Foreskin keratinocyte (primary cell): ENCODE measurements at places on chromosomes 5 and 9. TPM values are rescaled to one million over a fixed set of nuclear protein-coding genes. Genes with fewer than 3 reads are reported as not detected.

ALDH7A1 gene
- polyA plus RNA-seq: 112 and 123 TPM in 2 replicates

PCDHB5 gene
- 0.03 TPM in 1 of 2 replicates, not detected in the other for polyA plus RNA-seq

IL7R gene
- 1.2 and 2.1 TPM in 2 replicates for polyA plus RNA-seq

LVRN gene
- 0.01 and 0.07 TPM in 2 replicates for polyA plus RNA-seq

CCDC192 gene
- polyA plus RNA-seq: not detected in 2 replicates

SNX24 gene
- 20.2 and 24.4 TPM in 2 replicates for polyA plus RNA-seq

IFNB1 gene
- not detected in 2 replicates for polyA plus RNA-seq

GABRA1 gene
- not detected in 2 replicates for polyA plus RNA-seq

ARL14EPL gene
- polyA plus RNA-seq: not detected in 2 replicates

TRIM36 gene
- 0.32 and 0.50 TPM in 2 replicates for polyA plus RNA-seq

HTR1A gene
- not detected in 2 replicates for polyA plus RNA-seq

SLIT3 gene
- 3.9 and 4.9 TPM in 2 replicates for polyA plus RNA-seq

ADAMTS6 gene
- 3.1 and 3.2 TPM in 2 replicates for polyA plus RNA-seq

UGT3A1 gene
- polyA plus RNA-seq: not detected in 2 replicates

GPR21 gene
- polyA plus RNA-seq: not detected in 2 replicates

HEMGN gene
- polyA plus RNA-seq: not detected in 2 replicates
